ENCODE measurements at places on chromosomes 11 and 22.
A peak's percentile ranks its signal among the peaks of the same experiment; 100 is the strongest.

- no peak for DNase-seq
Observed at GRCh38 chr22:39230261-39231196, 14.3 kb downstream of the PDGFB start.

- DNase-seq: no peak
Observed at GRCh38 chr22:37137903-37138665, 11.6 kb downstream of the IL2RB start.

DNA sequence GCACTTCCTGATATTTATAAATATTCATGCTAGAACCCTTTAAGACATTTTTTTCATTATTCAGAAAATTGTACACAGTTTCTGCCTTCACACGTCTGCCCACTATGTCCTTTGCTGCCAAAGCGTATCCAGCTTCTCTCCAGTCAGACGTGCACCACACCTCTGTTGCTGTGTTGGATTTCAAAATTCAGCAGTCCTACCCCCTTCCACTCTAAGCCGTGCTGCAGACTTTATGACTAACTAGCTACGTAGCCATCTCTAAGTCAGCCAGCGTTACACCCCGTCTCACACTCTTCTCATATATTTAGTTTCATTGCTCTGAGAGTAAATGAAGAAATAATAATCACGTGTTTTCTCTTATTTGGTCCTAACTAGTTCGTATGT lies 28.2 kb upstream of the OPCML start:
- DNase-seq: no peak

- no peak for DNase-seq
Observed at GRCh38 chr11:111961389-111962300, 24.5 kb downstream of the DIXDC1 start.

DNA sequence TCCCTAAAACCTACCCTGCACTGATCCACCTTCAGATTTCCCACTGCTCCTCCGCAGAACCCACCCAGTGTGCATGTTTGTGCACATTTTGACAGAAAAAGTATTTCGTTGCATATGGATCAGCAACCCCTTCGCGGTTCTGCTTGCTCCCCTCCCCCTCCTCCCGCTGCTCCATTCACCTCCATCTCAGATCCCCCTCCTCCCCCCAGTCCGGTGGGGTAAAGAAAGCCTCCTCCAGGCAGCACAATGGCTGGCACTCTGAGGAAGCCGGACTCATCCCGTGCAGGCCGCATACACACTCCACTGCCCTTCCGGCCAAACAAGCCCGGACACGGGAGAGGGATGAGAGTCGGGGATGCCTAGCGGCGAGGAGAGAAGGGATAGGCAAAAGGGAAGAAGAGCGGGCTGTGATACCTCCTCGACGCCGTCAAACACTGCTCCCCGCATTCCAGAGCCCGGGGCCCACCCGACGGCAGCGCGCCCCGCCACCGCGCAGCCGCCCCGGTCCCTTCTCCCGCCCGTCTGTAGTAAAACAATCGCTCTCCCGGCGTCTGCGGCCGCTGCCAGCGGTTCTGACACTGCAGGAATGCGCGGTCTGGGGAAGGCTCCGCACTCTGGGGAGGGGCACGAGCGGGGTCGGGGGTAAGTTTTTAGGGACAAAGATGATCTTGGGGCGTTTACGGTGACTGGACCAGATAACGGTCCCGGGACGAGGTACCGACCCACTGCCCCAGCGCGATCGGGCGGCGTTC lies 915 bp downstream of the FEZ1 start:
- DNase-seq: peak; percentile 48
